Osteoblast (primary cell): ENCODE measurements at places on chromosomes 3 and 15. TPM values are rescaled to one million over a fixed set of nuclear protein-coding genes. Genes with fewer than 3 reads are reported as not detected.

Gene GADL1
- not detected in 2 replicates for total RNA-seq

Gene TM2D3
- total RNA-seq, result 31.8 and 32.6 TPM in 2 replicates

Gene IQCH
- total RNA-seq, result 4.7 and 5.8 TPM in 2 replicates

Gene IGSF11
- under 0.01 and 0.36 TPM in 2 replicates for total RNA-seq

Gene NTRK3
- 0.59 and 0.72 TPM in 2 replicates for total RNA-seq

Gene CNBP
- 215 and 233 TPM in 2 replicates for total RNA-seq

Gene GPR27
- total RNA-seq, result under 0.01 TPM in 1 of 2 replicates, not detected in the other

Gene TLR9
- total RNA-seq, result not detected in 2 replicates

Gene NR2E3
- under 0.01 TPM in 2 replicates for total RNA-seq

Gene TMCO5A
- not detected in 2 replicates for total RNA-seq

Gene EID1
- total RNA-seq, result 193 and 206 TPM in 2 replicates

Gene ST8SIA2
- 0.29 and 0.36 TPM in 2 replicates for total RNA-seq

Gene MESP2
- total RNA-seq, result 0.72 and 1.5 TPM in 2 replicates

Gene RAF1
- 107 and 118 TPM in 2 replicates for total RNA-seq

Gene SCG5
- 6.8 and 9.0 TPM in 2 replicates for total RNA-seq

Gene ALDH1A2
- 0.88 and 1.1 TPM in 2 replicates for total RNA-seq

Gene ISLR
- total RNA-seq, result 77.5 and 106 TPM in 2 replicates

Gene TRAT1
- not detected in 2 replicates for total RNA-seq

Gene KNG1
- not detected in 2 replicates for total RNA-seq

Gene GRK7
- total RNA-seq, result not detected in 2 replicates

Gene ARL14
- not detected in 2 replicates for total RNA-seq

Gene DCP1A
- 14.4 and 16.6 TPM in 2 replicates for total RNA-seq

Gene B3GNT5
- total RNA-seq, result 0.36 and 0.59 TPM in 2 replicates

Gene TGM4
- not detected in 2 replicates for total RNA-seq

Gene SLC24A5
- total RNA-seq, result not detected in 2 replicates

Gene ALG1L2
- total RNA-seq, result 0.29 TPM in 1 of 2 replicates, not detected in the other

Gene ILDR1
- total RNA-seq, result not detected in 2 replicates

Gene SLC9A9
- 6.5 and 8.3 TPM in 2 replicates for total RNA-seq

Gene GOLGA6D
- total RNA-seq, result not detected in 2 replicates

Gene RPL29
- 824 and 862 TPM in 2 replicates for total RNA-seq

Gene NDN
- total RNA-seq, result 34.7 and 51.9 TPM in 2 replicates

Gene AADACL2
- not detected in 2 replicates for total RNA-seq

Gene P2RY1
- under 0.01 and 0.36 TPM in 2 replicates for total RNA-seq

Gene ZNF660
- 5.0 and 5.8 TPM in 2 replicates for total RNA-seq

Gene PLCD1
- 23.2 and 23.6 TPM in 2 replicates for total RNA-seq
